Esophagus muscularis mucosa (tissue), 4 donors: ENCODE measurements at places on chromosomes 1 and 21.
A peak's percentile ranks its signal among the peaks of the same experiment; 100 is the strongest.

- no peak for DNase-seq
These were observed 355.9 kb downstream of the PTPRU start for GRCh38 chr1:29592261-29592615.

- DNase-seq, result no peak
These were observed 206.3 kb upstream of the B3GALT2 start for GRCh38 chr1:193392686-193393085.

DNA sequence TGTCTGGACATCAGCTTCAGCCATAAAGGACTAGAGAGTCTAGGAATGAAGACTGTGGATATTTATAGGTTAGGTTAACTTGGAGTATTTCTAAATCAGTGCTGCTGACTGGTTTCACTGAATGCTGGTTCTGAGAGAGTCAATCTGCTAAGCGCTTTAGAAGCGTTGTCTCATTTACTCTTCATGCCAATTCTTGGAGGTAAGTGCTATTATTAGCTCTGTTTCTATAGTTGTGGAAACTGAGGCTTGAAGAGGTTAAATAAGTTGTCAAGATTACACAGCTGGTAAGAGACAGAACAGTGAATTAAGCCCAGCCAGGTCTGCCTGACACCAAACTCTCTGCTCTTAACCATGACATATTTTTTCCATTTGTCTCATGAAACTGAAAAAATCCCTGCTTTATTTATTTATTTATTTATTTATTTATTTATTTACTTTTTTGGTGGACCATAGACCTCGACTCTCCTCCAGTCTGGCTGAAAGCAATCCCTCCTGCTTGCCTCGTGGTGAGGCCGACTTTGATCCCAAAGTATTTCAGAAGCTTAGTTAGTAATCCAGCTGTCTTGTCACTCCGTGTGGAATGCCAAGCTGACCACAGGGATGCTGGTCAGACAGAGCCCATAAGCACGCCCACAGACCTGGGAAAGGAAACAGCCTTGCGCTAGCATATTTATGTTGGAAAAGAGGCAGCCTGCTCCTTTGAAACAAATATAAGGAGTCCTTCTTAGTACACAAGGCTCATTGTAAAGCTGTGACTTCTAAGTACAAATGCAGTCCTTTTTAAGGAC lies 16.9 kb downstream of the NTMT2 start:
- DNase-seq, result no peak

DNA sequence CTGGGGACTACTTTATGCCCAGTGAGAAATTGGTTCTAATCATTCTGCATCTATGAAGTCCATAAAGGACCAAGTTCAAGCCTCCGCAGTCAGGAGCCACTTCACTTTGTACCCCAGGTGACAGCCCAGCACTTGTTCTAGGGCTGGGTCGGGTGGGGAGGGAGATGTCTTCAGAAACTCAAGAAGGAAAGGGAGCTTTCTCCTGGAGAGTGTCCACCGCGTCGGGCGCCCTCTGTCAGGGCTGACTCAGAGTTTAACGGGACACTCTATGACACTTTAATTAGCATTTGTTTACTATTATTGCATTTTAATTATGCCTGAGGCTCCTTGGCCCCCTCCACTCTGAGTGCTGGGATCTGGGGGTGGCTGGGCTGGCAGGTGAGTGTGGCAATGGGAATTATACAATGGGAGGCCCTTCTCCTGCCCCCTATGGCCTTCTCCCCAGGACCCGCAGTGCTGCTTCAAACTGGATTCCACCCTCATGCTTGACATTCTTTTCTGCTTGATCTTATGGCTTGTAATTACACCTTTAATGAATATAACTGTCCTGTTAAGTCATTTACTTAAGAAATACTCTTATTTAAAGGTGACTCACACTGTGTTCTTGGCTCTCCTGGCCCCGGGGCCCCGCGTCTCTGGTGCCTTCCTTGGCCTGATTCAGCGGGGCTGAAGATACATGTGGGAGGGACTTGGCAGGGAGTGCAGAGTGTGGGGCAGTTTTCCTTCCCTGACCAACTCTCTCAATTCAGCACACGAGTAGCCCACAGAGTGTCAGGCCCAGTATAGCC lies 136.6 kb downstream of the PLXNA2 start:
- DNase-seq, result no peak

DNA sequence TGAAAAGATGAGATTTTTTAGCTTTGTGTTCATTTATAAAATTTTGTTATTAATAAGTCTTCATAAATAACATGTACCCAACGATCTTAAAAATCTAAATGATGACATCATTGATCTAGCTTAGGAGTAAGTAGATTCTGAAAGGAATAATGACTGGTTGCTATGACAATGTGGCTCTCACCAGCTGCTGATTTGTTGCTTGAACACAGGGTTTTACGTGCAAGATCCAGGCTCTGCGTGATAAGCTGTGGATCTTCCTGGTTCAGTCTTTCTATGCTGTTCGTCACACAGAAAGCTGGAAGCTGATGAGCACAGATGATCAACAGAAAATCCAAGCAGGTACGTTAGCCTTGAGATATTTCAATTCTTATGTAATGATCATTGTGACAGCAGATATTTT lies 49.1 kb upstream of the C1orf146 start:
- DNase-seq, result no peak

DNA sequence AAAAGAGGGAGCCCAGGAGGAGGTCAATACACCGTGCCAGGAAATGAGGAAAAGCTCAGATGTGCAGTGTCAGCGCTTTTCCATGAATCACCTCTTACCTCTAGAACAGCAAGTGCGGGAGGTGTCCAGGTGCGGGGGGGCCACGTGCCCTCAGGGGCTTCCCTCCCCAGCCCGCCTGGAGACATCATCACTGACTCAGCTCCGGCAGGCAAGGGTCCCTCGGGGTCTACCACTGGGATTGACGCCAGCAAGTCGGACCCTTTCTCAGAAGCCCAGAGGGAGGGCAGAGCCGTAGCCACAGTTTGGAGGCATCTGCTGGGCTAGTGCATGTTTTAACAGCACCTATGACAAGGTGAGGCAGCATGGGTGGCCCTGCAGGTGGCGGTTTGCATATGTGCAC lies 67.4 kb upstream of the TRAPPC10 start:
- no peak for DNase-seq

GRCh38 chr1:186033847-186034271 lies 299.7 kb downstream of the HMCN1 start:
- DNase-seq, result no peak

DNA sequence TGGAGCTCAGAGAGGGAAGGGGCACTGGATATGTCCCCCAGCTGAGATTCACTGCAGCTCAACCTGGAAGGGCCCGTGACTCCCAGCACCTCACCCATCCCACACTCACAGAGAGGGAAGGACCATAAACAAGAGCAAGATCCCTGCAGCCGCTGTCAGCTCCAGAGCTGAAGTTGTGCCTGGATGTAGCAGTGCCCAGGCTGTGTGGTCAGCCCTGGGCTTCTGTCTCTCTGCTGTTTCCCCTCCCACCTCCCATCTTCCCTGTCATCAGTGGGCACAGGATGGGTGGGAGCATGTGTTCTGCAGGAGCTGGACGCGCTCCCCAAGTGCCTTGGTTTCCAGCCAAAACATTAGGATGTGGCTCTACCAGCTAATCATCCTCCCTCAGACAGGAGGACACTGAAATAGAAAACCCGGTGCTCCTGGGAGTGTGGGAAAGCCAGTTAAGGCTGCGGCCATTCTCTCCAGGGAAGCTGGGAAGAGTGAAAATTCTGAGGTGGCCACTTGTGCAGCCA lies 282.7 kb downstream of the NPHP4 start:
- DNase-seq, result no peak

- DNase-seq, result no peak
These were observed at the start of gene CELF3 for GRCh38 chr1:151716771-151717631. Gene CELF3, minus strand, starts transcription at chr1:151716803. Its CDS starts 783 bp downstream, at chr1:151716020.

DNA sequence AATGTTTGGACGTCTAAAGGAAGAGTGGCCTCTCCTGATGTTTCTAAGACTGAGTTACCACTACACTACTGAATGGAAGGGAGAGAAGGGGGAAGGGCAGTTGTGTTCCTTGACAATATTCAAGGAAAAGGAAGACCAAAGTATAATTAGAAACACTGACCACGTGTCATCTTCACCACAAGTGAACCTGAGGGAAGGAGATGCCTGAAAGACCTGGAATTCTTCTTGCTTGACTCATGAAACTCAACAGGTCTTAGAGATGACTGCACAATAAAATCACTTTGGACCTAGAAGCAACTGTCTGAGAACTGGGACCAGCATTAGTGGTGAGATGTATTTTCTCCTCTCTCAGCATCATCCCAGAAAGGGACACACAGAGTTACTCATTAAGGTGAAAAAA lies 56.7 kb downstream of the PTPN14 start:
- no peak for DNase-seq

DNA sequence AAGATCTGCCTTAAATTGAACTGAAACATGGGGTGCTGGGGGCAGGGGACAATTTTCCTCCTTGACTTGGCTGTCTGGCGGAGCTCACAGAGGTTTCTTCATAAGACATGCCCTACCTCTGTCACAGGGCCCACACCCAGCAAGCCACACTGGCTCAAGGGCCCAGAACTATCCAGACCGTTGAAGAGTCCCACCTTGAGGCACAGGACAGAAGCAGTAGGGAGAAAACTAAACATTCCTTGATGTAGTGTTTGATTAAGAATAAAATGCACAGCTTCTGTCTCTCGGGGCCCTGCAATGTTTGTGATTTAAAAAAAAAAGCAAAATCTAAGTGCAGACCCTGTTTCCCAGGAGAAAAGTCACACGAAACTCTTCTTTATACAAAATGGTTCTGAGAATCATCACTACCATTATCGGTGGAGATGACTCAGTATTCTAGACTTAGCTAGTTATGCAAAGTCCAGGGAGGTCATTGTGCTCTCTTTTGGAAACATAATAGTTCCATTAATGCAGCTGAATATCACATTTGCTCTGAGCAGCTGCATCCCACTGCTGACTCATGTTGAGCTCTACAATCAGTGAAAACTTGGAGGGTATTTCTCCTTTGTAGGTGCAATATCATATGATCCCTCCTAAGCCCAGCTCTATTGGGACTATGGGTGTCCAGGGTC lies 53.6 kb upstream of the DIRAS3 start:
- DNase-seq, result peak; percentile 68

DNA sequence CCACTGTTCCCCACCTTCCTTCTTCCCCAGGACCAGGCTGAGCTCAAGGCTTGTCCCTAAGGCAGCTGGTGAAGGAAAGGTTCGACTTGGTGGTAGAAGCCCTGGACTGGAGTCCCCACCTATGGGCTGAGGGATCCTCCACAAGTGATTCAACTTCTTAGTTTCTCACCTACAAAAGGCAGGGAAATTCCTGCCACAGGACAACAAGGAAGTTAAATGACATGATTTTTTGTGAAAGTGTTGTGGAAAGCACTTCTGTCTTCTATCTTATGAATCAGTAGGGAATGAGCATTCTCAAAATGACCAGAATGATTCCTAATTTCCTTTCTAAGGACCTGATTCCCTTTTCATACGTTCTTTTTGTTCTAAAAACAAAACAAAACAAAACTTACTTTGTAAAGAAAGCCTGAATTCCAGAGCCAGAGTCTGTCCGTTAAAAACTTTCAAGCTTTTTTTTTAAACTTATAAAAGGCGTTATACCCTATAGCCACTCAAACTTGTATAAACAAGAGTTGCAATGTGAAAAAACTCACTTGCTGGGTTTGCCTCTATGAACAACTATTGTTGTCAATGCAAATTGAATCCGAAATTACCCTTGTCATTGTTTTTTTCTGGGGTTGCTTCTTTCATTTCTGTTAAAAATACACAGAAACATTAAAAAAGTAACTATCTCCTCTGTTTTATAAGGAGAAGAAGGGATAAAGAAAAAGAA lies 12.2 kb downstream of the KCNJ15 start:
- DNase-seq, result no peak

DNA sequence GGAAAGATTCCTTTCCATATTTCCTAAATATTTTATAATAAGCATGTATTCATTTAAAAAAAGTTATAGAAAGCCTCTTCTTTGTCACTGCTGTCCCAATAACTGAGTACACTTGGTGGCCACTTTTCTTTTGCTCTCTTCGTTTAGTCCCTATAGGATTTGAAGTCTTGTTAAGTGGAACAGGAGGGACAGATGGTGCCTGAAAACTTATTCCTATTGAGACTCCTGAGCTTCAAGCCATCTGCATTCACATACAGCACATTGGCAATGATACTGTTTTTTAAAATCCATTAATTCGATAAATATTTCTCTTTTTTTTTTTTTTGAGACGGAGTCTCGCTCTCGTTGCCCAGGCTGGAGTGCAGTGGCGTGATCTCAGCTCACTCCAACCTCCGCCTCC lies 2.0 kb upstream of the ZBTB40 start:
- DNase-seq, result no peak

GRCh38 chr1:10561955-10562354 lies 87.2 kb downstream of the PEX14 start:
- no peak for DNase-seq

DNA sequence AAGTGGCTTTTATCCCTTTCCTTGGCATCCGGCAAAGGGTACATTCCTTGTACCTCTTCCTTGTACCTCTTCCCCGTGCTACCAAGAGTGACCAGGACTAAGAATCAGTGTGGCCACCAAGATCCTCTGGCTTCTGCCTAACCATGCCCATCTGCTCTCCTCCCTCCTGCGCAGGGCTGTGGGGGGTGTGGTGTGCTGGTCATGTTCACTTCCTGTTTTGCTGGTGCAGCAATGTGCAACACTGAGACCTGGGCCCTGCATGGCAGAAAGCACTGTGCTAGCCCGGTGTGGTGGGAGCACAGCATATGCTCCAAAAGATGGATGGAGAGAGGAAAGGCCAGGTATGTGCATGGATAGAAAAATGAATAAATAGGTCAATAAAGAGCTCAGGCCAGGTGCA lies 33.3 kb upstream of the TENT5C start:
- no peak for DNase-seq

DNA sequence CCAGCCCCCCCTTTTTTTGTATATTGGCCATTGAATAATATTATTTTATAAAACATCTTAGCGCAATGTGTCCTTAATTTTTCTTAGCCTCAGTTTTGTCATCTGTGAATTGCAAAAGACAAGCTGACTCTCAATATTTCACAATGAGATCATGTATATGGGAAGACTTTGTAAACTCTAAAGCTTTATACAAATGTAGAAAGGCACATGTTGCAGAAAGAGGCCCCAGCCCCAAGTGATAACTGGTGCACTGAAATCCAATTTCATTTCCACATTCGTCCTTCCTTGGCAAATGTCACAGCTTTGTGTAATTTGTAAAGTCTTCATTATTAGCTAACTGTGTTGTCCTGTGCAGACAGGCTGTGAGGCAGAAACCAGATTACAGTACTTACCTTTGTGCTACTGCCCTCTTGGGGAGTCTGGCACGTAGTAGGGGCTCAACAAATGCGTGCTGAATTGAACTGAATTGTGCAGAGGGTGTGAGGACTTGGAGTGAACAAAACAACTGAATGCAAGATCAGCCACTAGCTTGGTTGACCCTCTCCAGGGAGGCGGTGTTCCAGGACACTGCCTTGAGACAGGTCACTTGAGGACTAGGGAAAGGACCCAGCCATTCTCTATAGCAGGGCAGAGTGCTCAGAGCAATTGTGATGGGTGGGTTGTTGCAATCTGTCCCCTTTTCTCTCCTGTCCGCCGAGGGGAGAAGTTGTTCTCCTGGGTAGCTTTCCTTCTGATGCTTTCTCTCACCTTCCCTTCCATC lies 74.6 kb downstream of the LMO4 start:
- no peak for DNase-seq
